Caco-2 (cell line): ENCODE measurements at places on chromosomes 6 and 20. TPM values are rescaled to one million over a fixed set of nuclear protein-coding genes. Genes with fewer than 3 reads are reported as not detected.
A peak's percentile ranks its signal among the peaks of the same experiment; 100 is the strongest.

PTCRA gene
- total RNA-seq = not detected in 2 replicates

TAF11 gene
- total RNA-seq = 26.2 and 28.3 TPM in 2 replicates

CNKSR3 gene
- 31.8 and 33.1 TPM in 2 replicates for total RNA-seq

RSPH9 gene
- not detected in 2 replicates for total RNA-seq

WDR46 gene
- 58.2 and 62.2 TPM in 2 replicates for total RNA-seq

TSHZ2 gene
- total RNA-seq = 0.07 TPM in 2 replicates

DNA sequence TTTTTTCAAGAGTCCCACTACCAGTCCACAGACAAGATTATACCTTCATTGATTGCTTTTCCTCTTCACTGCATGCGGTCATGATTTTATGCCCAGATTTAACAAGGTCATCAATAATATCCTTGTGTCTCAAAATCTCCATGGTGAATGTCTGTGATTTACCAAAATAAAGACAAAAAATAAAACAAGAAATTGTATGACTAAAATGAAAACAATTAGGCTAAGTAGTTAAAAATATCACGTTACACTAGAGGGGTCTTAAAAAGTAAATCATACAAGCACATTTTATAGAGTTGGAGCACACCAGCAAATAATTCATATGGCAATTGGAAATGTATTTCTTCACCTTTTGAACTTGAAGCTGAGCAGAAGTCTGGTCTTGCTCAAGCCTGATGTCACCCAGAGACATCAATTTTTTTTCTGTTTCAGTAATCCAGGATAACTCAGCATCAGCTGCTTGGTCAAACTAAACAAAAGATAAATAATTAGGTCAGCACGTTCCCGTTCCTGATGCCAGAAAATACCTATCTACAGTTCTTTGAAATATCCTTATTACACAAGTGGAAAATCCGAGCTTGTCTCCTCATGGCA is 125.4 kb downstream of the DST start:
- no peak overlapping the region for H3K4me3 ChIP-seq
- no peaks in the 10 kb centered on the region for H3K36me3 ChIP-seq
- no peak for DNase-seq
- H3K27ac ChIP-seq = no peak overlapping the region

DNA sequence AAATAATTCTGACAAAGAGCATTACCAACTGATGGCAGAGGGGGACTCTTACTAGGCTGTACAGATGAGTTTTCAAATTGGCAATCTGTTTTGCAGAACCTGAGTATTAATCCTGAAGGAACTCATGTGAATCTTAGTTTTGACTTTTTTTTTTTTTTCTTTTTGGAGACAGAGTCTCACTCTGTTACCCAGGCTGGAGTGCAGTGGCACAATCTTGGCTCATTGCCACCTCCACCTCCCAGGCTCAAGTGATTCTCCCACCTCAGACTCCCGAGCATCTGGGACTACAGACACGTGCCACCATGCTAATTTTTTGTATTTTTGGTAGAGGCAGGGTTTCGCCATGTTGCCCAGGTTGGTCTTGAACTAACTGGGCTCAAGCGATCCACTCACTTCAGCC is 49.3 kb downstream of the KCTD20 start:
- no peak overlapping the region for H3K27ac ChIP-seq
- no peak overlapping the region for H3K4me3 ChIP-seq
- DNase-seq = no peak

GRCh38 chr6:170022827-170023619 is 267.9 kb downstream of the DLL1 start:
- no peaks in the 10 kb centered on the region for H3K36me3 ChIP-seq
- DNase-seq = no peak
- H3K27me3 ChIP-seq = no peaks in the 10 kb centered on the region

GRCh38 chr6:107976155-107976783 is 18.3 kb upstream of the SEC63 start:
- no peaks in the 10 kb centered on the region for H3K27me3 ChIP-seq
- no peak overlapping the region for H3K4me3 ChIP-seq
- peaks cover 7% of the 10 kb centered on the region; the same call in 1 of the 2 replicates for H3K4me1 ChIP-seq
- no peak for DNase-seq

GRCh38 chr6:100671740-100672139 is 207.0 kb upstream of the SIM1 start:
- no peak overlapping the region for H3K27ac ChIP-seq
- DNase-seq = no peak
- no peaks in the 10 kb centered on the region for H3K36me3 ChIP-seq

GRCh38 chr6:127864701-127865100 is 36.2 kb downstream of the THEMIS start:
- no peak overlapping the region for H3K4me3 ChIP-seq
- no peaks in the 10 kb centered on the region for H3K27me3 ChIP-seq
- H3K36me3 ChIP-seq = no peaks in the 10 kb centered on the region
- H3K27ac ChIP-seq = no peak overlapping the region
- peaks cover 18% of the 10 kb centered on the region for H3K4me1 ChIP-seq
- DNase-seq = peak; percentile 8

GRCh38 chr20:35299780-35300179 is 7.6 kb upstream of the FAM83C start:
- peaks cover 14% of the 10 kb centered on the region for H3K4me1 ChIP-seq
- no peaks in the 10 kb centered on the region for H3K36me3 ChIP-seq
- DNase-seq = no peak
- no peaks in the 10 kb centered on the region for H3K27me3 ChIP-seq
- no peak overlapping the region for H3K27ac ChIP-seq

GRCh38 chr6:46097366-46097765 is 32.4 kb upstream of the ENPP4 start:
- no peak overlapping the region for H3K4me3 ChIP-seq
- no peak overlapping the region for H3K27ac ChIP-seq
- DNase-seq = no peak
- H3K4me1 ChIP-seq = no peaks in the 10 kb centered on the region
- no peaks in the 10 kb centered on the region for H3K27me3 ChIP-seq

DNA sequence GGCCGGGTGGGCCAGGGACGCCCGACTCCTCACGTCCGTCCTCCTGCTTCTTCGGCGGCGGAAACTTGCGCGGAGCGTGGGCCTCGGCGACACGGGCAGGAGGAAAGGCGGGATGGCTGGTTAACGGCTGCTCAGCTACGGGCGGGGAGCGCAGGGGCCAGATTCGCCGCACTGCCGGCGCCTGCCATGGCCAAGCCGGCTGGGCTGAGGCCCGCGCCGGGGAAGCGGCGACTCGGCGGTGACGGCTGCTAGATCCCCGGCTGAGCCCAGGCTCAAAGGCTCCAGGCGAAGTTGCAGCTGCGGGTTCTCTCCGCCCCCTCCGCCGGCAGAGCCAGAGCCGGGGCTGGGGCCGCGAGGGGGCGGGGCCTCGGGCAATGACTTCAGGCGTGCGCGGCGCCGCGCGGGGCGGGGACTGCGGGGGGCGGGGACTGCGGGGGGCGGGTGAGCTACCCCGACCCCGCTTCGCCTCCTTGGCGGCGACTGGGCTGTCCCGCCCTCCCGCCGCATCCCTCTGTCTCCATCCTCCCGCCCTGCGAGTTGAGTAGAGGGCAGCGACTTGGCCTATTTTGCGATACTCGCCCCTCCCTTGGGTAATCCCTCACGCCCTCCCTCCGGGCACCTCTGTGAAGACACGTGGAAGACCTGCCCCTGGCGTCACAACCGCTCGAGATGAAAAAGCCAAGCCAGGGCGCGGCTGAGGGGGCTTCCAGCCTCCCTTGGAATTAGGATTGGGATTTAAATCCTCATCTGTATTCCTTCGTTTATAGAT is at the start of gene CEP85L:
Gene CEP85L (minus strand): TSS at position 310 of the 769 bp plus-strand sequence. CDS start 322 bp downstream, outside the sequence.
- peak; percentile 88 for DNase-seq
- peaks cover 4% of the 10 kb centered on the region; the same call in 1 of the 2 replicates for H3K4me1 ChIP-seq
- H3K36me3 ChIP-seq = no peaks in the 10 kb centered on the region
- H3K27me3 ChIP-seq = no peaks in the 10 kb centered on the region; the same call in 1 of the 2 replicates
- peak within 1 kb of the TSS; percentile 71 for H3K4me3 ChIP-seq

GRCh38 chr20:60857708-60858107 is 394.4 kb upstream of the CDH4 start:
- H3K27me3 ChIP-seq = no peaks in the 10 kb centered on the region
- no peak for DNase-seq
- no peak overlapping the region for H3K4me3 ChIP-seq
- no peak overlapping the region for H3K27ac ChIP-seq
- H3K36me3 ChIP-seq = no peaks in the 10 kb centered on the region

DNA sequence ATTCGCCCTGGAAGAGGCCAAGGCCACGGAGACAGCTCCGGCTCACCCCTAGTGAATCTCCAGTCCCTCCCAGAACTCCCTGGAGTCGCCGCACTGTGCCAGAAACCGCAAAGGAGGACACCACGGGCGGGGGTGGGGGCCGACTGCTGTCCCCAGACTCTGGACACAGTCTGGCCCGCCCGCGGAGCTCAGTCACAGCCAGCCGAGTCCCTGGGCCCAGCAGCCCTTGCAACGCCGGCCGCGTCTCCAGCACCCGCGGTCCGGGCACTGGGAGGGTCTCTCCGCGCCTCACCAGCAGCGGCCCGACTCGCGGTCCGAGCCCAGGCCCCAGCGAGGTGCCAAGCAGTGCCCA is 518 bp downstream of the PEX6 start:
- no peaks in the 10 kb centered on the region for H3K36me3 ChIP-seq
- no peaks in the 10 kb centered on the region for H3K27me3 ChIP-seq
- peak overlapping the region; percentile 76 for H3K27ac ChIP-seq
- DNase-seq = no peak

DNA sequence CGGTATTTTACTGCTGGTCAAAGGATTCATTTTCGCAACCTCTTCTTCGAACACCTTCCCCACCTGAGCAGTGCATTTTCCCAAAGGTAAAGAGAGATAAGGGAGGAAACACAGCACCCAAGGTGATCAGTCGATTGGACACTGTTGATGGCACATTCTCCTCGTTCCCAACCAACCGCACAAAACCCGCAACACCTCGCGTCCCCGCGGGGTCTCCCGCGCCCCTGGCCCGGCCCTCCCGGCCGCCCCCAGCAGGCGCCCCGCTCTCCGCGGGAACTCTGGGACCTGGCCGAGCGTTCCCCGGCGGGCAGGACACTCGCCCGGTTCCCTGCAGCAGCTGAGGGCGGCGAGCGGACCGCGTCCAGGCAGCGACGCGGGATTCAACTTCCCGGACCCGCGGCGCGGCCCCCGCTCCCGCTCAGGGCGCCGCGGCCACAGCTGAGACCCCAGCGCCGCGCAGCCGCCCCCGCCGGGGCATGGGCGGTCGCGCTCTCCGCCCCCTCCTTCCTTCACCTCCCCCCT is 506 bp downstream of the RGS17 start:
- H3K36me3 ChIP-seq = no peaks in the 10 kb centered on the region
- no peak overlapping the region for H3K27ac ChIP-seq
- DNase-seq = peak; percentile 8
- peaks cover 2% of the 10 kb centered on the region for H3K27me3 ChIP-seq
- peak overlapping the region; percentile 59 for H3K4me3 ChIP-seq

- peaks cover 1% of the 10 kb centered on the region for H3K4me1 ChIP-seq
- peak; percentile 9 for DNase-seq
- H3K27ac ChIP-seq = no peak overlapping the region
- peaks cover 2% of the 10 kb centered on the region for H3K36me3 ChIP-seq
Observed at GRCh38 chr6:167013067-167013466, 13.9 kb downstream of the CEP43 start.

- no peaks in the 10 kb centered on the region for H3K4me1 ChIP-seq
- no peak for DNase-seq
- no peak overlapping the region for H3K27ac ChIP-seq
- peaks cover 4% of the 10 kb centered on the region; the same call in 1 of the 2 replicates for H3K36me3 ChIP-seq
Observed at GRCh38 chr20:31747640-31748039, 8.6 kb downstream of the TPX2 start.

DNA sequence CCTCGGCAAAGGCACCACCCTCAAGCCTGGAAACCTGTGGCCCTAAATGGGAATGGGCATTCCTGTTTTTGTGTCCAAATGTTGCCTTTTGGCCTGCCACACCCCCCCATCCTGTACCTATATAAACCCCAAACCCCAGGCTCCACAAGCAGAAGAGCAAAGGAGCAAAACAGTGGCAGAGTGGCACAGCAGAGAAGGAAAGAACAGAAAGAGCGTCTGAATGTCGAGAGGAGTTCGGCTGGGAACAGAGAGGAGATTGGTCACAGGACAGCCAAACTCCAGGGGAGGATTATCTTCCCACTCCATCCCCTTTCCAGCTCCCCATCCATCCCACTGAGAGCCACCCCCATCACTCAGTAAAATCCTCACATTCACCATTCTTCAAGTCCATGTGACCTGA is 58.0 kb upstream of the PREP start:
- H3K27ac ChIP-seq = no peak overlapping the region
- no peaks in the 10 kb centered on the region for H3K4me1 ChIP-seq
- H3K4me3 ChIP-seq = no peak overlapping the region
- no peaks in the 10 kb centered on the region for H3K36me3 ChIP-seq
- no peaks in the 10 kb centered on the region for H3K27me3 ChIP-seq

DNA sequence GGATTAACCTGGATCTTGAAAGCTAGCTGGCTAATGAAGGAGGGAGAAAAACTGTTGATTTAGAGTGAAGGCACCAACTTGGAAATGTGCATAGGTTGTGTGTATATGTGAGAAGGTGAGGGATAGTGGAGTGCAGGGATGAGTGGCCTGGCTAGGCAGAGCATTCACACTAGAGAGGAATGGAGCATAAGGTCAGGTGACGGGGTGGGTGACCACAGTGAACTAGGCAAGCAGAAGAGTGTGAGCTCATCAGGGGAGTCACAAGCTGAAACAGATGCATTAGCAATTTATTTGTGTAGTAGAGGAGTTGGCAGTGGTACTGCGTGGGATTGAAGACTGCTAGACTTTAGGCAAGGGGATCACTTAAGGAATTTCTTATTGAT is 10.5 kb downstream of the ANKRD66 start:
- no peaks in the 10 kb centered on the region for H3K36me3 ChIP-seq
- no peak overlapping the region for H3K4me3 ChIP-seq
- no peaks in the 10 kb centered on the region for H3K4me1 ChIP-seq
- H3K27ac ChIP-seq = no peak overlapping the region
- DNase-seq = no peak
- H3K27me3 ChIP-seq = no peaks in the 10 kb centered on the region

- no peak for DNase-seq
- no peak overlapping the region for H3K4me3 ChIP-seq
- no peaks in the 10 kb centered on the region for H3K27me3 ChIP-seq
- no peaks in the 10 kb centered on the region for H3K4me1 ChIP-seq
Observed at GRCh38 chr20:53001498-53002301, 29.5 kb downstream of the TSHZ2 start.

DNA sequence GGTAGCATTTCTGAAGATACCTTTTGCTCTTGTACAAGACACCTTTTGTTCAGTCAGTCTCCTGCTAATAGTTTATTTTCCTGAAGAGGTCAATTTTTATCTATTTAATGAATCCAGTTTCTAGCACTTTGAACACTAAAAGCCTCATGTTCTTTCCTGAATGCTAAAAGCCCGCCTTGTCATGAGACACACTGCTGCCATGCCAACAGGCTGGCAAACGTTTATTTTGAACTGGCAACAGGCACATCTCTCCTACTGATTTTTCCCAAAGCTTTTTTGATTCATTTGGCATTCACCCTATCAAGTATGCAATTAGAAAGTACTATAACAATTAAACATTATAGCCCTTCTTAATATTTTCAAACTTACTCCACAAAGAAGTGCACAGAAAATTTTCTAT is 421.2 kb upstream of the EYS start:
- no peaks in the 10 kb centered on the region for H3K4me1 ChIP-seq
- DNase-seq = no peak
- no peak overlapping the region for H3K4me3 ChIP-seq
- H3K27ac ChIP-seq = no peak overlapping the region
